ENCODE measurements at places on chromosomes 7 and 10. TPM values are rescaled to one million over a fixed set of nuclear protein-coding genes. Genes with fewer than 3 reads are reported as not detected.

The RELN gene
- total RNA-seq, result 899 TPM

The ANKRD61 gene
- total RNA-seq, result not detected

The HPSE2 gene
- total RNA-seq, result not detected

The PPP1R17 gene
- not detected for total RNA-seq

The PIP gene
- total RNA-seq, result not detected

The FAM131B gene
- total RNA-seq, result 0.44 TPM

The ZNF25 gene
- total RNA-seq, result 8.1 TPM

The CDK6 gene
- total RNA-seq, result 81.1 TPM

The CC2D2B gene
- total RNA-seq, result not detected

The ZMIZ2 gene
- 4.7 TPM for total RNA-seq

The PRRT4 gene
- total RNA-seq, result not detected

The LGI1 gene
- total RNA-seq, result not detected

The HOXA11 gene
- 0.31 TPM for total RNA-seq

The OR2A12 gene
- total RNA-seq, result not detected

The ADRB1 gene
- 0.32 TPM for total RNA-seq

The CYP26C1 gene
- total RNA-seq, result 2.1 TPM

Measured in bladder microvascular endothelial cell (primary cell).